Stimulated activated CD4-positive, alpha-beta T cell treated with anti-CD3 and anti-CD28 coated beads, Interleukin-4, amount 100 ng/mL, for 24 hours (primary cell): ENCODE measurements at places on chromosomes 12 and 14.

- no peak for DNase-seq
Observed at GRCh38 chr12:125249066-125249824, 184.0 kb downstream of the AACS start.

- DNase-seq, result no peak
Observed at GRCh38 chr12:26088998-26089397, 35.8 kb downstream of the BHLHE41 start.

DNA sequence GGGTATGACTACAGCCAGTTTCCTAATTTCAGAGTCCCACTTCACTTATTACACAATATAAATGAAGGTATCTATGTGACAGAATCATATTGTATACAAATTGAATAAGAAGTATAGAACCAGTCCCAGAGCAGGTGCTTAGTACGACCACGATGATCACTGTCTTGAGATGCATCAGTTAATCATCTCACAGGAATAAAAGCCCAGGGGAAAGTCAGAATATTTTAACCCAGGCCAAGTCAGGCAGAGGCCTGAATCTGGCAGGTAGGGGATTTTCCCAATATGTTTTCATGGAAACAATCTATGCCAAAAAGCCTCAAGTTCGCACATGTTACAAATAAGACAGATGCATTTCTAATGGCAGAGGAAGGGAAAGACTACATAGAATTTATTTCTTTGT is 758.4 kb downstream of the BCL11B start:
- DNase-seq, result no peak

- no peak for DNase-seq
Observed at GRCh38 chr12:19220852-19221466, 91.4 kb downstream of the PLEKHA5 start.

- no peak for DNase-seq
Observed at GRCh38 chr14:59208224-59208814, 19.9 kb downstream of the DAAM1 start.

DNA sequence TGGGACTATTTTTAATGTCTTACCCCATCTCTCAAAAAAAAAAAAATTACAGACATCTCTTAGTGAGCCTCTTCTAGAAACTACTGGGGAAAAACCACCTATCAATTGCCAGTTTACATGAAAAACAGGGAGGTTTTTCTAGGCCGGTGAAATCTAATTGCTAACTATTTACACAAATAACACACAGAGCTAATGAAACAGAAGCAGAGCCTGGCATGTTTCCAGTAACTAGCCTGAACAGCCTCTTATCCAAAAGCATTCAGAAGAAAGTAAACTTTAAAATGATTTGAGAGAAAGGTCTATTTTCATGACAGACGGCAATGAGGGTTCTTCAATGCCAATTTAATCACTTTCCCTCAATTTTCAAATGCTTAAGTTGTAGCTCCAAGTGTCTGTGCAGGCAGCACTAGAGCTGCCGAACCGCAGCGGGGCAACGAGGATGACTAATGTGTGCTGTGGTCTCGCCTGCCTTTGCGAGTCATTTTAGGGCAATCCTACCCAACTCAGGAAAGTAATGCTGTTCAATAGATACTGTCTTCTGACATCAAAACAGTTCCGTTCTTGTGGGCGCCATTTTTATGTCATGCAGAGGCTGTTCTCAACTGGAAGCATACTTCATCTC is 84.6 kb downstream of the SETD3 start:
- peak; percentile 53 for DNase-seq

- no peak for DNase-seq
Observed at GRCh38 chr14:72883961-72884360, 9.9 kb downstream of the DPF3 start.

- no peak for DNase-seq
Observed at GRCh38 chr14:65297744-65298143, 114.8 kb upstream of the FUT8 start.

- no peak for DNase-seq
Observed at GRCh38 chr14:85527445-85528035, 2.4 kb upstream of the FLRT2 start.

DNA sequence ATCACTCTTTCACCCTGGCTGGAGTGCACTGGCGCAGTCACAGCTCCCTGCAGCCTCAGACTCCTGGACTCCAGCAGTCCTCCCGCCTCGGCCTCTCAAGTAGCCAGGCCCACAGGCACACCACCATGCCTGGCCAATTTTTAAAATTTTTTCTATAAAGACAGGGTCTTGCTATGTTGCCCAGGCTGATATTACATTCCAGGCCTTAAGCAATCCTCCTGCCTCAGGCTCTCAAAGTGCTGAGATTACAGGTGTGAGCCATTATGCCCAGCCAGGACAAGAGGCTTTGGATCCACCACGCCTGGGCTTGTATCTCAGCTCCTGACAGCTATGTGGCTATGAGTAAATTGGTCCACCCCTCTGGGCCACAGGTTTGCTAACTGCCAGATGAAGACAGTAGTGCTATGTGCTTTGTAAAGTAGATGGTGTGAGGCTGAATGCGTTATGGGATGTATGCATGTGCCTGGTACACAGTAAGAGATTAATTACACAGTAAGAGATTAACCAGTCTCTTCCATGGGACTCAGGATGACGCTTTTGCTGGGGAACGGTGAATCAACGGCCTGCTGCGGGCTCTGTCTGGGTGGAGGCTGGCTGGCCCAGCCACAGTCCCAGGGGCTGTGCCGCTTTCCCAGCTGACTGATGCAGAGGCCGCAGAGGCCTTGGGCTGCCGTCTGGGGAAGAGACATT is 53.3 kb upstream of the NCOR2 start:
- DNase-seq, result no peak

- DNase-seq, result no peak
Observed at GRCh38 chr12:28938581-28939235, 210.4 kb upstream of the FAR2 start.

DNA sequence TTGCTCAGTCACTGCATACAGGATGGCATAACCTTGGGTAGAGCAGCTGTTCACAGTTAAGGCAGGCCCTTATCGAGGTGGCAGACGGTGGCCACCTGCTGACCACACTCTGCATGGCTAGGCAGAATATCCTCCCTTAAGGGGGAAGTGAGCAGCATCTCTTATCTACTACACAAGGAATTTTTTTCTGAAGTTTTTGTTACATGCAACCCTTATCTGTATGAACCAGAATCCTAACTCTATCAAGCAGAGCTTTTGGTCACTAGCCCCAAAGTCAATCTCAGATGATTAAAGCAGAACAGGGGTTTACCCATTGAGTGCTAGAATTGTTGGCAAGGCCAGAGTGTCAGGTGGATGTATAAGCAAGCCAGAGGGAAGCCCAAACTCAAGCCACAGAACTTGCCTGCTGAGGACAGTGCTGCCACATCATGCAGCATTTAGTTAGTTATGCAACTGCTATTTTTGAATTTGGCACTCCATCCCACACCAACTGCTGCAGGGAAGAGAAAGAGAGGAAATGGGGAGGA is 192.8 kb downstream of the TBX5 start:
- no peak for DNase-seq

GRCh38 chr12:85357609-85358008 is 77.6 kb downstream of the ALX1 start:
- no peak for DNase-seq

DNA sequence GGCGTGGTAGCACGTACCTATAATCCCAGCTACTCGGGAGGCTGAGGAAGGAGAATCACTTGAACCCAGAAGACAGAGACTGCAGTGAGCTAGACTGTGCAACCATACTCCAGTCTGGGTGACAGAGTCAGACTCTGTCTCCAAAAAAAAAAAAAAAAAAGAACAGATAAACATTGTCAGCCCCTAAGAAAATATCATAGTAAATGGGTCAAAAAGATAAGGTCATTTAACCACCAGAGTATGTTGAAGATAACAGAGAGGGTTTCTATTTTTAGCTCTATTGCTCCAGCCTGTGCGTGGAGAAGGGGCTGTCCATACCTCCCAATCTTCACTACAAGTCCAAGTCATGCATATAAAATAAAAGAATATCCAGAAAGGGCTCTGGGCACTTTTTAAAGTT is 15.4 kb downstream of the LGMN start:
- no peak for DNase-seq

DNA sequence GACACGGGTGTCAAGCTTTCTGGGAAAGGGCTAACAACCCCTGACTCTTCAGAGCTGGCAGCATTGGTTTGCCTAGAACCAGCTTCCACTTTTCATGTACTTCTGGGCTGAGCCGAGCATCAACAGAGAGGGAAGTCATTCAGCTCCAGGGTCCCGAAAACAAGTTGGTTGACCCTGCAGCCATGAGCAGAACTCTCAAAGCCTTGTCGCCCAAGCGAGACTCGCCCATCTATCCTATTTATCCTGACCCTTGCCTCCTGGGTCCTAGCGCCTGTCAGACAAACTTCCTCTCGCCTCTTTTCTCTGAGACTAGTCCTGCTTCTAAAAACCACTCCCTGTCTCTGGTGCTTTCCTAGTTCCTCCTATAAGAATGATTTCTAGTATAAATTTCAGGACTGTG is 47.9 kb downstream of the ASCL4 start:
- DNase-seq, result no peak

DNA sequence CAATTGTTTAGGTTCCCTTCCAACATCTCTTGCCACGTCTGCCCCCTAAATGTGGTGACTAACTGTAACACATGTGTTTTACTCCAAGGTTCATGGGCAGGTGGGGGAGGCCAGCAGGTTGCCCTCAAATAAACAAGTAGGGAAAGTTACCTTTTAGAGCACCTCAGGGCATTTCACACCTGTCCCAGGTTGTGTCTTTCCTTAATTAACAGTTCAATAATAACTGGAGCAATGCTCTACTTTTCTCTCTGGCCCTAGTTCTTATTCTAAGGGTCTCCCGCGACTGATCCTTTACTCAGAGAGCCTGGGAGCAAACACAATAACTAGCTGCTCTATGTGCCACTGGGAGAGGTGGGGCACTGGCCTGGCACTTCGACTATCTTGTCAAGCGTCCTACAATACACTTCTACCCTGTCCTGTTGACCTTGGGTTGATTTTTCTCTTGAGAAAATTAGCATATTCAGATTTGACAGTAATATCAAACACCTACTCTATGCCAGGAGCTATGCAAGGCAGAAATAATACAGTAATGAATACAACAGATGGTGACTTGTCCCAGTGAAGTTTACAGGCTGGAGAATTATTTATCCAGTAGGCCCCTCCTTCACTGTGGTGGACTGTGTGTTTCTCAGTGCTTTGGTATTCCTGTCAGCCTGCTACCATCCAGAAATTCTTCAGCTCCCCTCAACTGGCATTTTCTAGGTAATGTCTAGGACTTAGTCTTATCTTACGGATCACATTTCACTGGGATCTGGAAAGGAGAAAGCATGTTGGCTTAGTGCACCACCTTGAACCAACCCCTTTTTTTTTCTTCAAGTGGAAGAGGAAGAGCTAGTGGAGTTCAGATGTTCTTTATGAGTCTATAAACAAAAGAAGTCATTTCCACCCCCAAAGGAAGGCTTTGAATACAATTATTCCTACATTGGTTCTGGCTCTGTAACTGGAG is 202.6 kb downstream of the CRADD start:
- DNase-seq, result no peak

GRCh38 chr14:75138492-75138891 is 11.6 kb upstream of the NEK9 start:
- DNase-seq, result no peak

GRCh38 chr12:54004841-54005530 is 3.8 kb upstream of the HOXC8 start:
- no peak for DNase-seq

GRCh38 chr12:43208221-43208620 is 343.8 kb downstream of the ADAMTS20 start:
- no peak for DNase-seq

DNA sequence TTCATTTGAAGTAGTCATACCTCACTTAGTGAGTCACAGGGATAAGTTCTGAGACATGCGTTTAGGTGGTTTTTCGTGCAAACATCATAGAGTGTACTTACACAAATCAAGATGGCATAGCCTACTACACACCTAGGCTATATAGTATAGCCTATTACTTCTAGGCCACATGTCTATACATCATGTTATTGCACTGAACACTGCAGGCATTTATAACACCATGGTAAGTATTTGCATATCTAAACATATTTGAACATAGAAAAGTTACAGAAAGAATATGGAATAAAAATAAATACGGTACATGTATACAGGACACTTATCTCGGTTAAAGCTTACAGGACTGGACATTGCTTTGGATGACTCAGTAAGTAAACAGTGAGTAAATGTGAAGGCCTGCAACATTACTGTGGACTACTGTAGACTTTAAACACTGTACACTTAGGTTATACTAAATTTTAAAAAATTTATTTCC is 670.6 kb downstream of the SLC16A7 start:
- no peak for DNase-seq

- DNase-seq, result no peak
Observed at GRCh38 chr12:128205758-128206157, 61.2 kb upstream of the TMEM132C start.

- DNase-seq, result no peak
Observed at GRCh38 chr14:74704656-74705055, 8.2 kb downstream of the AREL1 start.

GRCh38 chr12:80235944-80236343 is 136.6 kb downstream of the OTOGL start:
- DNase-seq, result no peak

DNA sequence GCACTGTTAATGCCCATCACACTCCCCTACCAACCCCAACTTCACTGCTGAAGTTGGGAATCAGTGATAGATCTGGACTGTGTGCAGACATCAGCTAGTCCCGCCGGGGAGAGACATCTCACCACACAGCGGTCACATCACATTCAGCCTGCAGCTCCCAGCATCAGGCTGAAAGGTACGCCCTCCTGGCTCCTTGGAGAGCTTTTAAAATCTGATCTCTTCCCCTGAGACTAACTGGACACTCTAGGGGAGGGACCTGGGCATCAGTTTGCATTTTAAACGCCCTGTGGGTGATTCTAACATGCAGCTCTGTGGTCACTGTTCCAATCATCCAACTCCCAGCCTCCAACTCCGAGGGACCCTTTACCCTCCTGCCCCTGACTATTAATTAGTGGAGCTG is 58.4 kb downstream of the CCDC85C start:
- DNase-seq, result no peak

DNA sequence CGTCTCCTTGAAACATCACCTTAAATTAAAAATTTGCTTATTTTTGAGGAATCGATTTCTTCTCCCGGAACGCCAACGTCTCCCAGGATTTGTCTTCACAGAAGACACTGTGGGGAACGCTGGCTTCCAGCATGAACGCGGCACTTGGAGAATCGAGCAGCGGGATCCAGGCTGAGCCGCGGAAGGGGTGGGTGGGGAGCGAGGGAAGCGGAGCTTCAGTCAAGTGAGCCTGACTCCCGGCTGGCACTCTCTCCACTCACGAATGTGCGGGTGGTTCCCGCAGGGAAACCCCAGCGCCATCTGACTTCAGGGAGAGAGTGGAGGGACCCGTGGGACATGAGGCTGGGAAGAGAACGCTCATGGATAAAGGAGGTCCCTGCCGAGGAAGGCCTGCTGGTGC is 506.0 kb upstream of the TMEM132C start:
- DNase-seq, result no peak

DNA sequence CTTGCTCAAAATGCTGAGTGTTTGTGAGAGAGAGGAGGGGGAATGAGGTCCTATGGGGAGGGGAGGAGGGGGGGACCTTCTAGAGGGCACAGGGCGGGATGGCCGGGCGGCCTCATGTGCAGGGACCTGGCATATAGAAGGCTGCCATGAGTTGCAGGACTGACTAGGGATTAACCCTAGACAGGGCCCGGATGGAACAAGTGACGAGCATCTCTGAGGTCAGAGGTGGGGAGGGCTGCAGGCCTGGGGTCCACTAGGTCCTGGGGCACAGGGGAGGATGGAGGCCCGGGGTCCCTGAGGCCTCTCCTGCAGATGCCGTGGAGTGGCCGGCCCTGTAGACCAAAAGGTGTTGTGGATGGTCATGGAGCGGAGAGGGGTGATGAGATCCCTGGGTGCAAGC is 104.0 kb upstream of the EIF5 start:
- DNase-seq, result no peak

GRCh38 chr12:50187084-50187900 is 20.1 kb upstream of the CERS5 start:
- peak; percentile 55 for DNase-seq
